Activated naive CD8-positive, alpha-beta T cell treated with anti-CD3 and anti-CD28 coated beads, Interleukin-2, amount 50 U/mL, for 24 hours (primary cell): ENCODE measurements at places on chromosomes 12 and 14.

- DNase-seq, result no peak
These were observed 7.8 kb downstream of the HIGD1C start for GRCh38 chr12:50960130-50960529.

DNA sequence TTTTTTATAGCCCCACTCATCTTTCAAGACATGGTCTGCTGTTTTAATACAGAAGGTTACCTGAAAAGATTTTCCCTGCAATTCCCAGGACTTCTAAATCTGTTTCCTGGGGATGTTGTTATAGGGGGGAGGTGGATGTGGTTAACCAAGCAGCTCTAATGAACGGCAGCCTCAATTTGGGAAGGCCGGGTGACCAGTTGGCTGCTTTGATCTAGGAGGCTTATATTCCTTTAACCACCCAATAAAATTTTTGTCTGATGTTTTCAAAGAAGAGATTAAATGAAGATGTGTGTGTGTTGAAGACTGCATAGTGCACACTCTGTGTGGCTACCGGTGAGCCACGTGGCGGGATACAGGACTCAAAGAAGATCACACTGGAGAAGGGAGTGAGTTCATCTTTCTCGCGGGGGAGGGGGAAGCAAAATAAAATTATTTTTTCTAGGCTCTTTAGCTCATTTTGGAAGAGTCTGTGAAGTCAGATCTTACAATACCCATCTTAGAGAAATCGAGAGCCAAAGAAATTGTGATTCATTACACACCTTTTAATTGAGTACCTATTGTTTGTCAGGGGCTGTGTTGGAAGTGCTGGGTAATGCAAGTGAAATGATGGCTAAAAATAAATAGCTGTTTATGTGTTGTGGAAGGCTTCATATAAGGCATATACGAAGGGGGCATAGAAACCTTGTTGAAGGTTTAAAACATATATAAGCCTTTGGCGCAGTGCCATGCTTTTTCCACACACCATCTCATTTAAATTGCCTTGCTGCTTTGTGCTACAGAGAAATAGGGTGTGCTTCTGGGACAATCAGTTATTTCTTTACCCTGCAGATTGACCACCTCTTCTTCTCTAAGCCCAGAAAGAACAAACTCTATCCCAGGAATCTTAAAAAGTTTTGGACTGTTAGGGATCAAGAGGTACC is 18.5 kb downstream of the ELK3 start:
- DNase-seq, result no peak

DNA sequence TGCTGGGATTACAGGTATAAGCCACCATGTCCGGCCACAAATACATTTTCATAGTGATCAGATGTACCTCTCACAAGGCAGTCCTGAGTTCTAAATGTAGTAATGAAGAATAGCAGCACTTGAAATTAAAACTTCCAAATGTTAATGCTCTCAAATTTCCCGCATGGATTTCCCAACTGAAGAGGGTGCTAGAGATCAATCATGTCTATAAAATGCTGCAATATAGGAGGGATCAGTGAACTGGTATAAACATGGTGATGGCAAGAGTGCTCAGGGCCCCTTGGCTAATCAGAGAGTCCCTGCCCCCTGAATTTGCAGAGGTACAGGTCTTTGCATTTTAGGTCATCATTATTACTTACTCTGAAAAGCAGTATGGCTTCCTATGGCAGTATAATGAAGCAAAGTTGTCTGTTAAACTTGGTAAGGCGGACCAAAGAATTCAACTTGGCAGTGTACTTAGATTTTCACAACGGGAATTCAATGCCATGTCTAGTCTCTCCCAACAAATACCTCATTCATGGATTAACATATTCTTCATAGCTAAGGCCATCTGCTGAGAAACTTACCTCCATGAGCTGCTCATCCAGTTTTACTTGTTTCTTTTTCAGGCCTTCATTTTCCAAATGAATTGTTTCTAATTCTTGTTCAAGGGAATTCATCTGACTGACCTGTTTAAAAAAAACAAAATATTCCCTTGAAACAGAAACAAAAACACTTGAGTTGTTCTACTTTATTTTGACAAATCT is 67.0 kb upstream of the SAV1 start:
- DNase-seq, result no peak

DNA sequence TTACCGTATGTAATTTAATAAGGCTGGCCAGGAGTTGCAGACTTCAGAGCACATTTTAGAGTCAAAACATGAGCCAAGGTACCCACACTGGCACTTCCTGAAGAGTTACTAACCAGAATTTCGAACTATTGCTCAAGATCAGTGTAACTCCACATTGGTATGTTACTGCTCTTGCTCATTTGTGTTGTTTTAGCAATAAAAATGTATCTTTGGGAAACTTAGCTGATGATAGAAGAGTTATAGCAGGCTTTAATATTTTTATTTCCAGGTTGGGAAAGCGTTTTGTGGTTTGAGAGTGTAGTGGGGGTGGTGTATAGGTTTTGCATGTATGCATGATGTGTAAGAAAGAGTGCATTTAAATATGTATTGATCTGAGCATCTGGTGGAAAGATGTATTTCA is 96.6 kb downstream of the SCN8A start:
- DNase-seq, result no peak

- no peak for DNase-seq
These were observed 135.9 kb downstream of the KTN1 start for GRCh38 chr14:55715889-55716288.

DNA sequence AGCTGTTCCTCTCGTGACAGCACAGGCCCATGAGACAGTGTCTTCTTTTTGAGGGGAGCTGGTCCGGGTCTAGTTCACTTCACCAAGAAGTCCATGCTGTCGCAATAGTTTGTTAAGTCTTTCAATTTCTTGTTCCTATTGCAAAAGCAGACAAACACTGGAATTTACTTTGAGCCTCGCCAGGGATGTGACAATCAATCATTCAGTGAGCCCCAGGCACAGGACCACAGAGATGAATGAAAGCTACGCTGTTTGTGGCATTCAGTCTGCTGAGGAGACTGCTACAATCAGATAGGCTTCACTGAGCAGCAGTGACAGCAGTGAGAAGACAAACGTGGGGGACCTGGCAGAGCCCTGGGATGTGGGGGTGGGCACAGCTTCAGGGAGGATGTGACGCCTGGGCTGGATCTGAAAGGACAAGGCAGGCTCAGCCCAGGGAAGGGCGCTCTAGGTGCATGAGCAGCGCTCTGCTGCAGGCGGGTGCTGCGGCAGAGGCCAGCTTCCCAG is 35.5 kb downstream of the TCTN1 start:
- no peak for DNase-seq

- no peak for DNase-seq
These were observed 253.9 kb downstream of the FOXN3 start for GRCh38 chr14:89163031-89163636.

GRCh38 chr14:92994131-92994676 is 71.3 kb downstream of the CHGA start:
- no peak for DNase-seq

GRCh38 chr12:70255311-70255710 is 12.1 kb downstream of the CNOT2 start:
- DNase-seq, result no peak

- DNase-seq, result no peak
These were observed 19.8 kb downstream of the PPM1H start for GRCh38 chr12:62915204-62915529.

DNA sequence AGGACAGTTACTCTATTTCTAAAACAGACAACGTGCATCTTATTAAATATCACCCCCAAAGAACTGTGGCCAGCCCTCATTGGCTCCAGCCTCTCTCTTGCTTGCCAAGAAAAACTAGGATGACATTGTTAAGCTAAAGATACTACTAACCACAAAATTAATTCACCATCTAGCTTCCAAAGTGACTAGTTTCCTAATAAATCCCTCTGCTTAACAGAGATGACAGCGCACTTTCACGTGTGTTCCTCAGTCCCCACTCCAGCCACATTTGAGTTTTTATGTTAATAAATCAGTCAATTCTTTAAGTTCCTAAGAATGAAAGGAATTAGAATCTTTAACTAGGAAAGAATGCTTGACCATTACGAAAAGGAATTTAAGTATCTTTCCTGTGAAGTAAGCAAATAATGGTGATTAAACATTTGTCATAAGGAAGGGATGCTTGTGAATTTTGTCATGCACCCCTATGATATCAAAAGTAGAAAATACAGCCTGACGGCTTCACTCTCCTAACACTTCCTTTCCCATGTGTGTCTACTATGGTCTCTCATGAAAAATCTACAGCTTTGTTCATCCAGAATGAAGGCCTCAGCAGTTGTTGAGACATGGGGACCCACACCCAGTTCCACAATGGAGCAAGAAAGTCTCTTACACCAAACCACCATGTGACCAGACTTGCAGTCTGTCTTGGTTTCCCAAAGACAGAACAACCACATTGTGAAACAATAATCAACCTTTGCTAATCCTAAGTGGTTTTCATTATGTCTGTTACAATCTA is 8.1 kb downstream of the CORO1C start:
- no peak for DNase-seq

GRCh38 chr12:107545737-107546353 is 139.8 kb upstream of the PWP1 start:
- DNase-seq, result no peak

DNA sequence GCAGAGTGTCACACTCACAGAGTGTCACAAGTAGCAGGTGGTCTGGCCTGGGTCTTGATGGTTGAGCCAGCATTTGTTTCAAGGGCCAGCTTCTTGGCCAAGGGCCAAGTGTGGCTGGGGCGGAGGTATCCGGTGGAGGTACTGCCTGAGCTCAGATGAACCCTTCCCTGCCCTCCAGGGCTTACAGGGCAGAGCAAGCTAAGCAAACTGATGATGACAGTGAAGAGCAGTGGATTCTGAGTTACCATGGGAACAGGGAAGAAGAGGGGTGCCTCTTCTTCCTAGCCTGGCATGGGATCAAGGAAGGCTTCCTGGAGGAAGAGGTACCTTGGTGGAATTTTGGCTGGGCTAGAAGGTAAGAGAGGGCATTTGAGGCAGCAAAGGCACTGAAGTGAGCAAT is 35.7 kb downstream of the MVK start:
- no peak for DNase-seq

DNA sequence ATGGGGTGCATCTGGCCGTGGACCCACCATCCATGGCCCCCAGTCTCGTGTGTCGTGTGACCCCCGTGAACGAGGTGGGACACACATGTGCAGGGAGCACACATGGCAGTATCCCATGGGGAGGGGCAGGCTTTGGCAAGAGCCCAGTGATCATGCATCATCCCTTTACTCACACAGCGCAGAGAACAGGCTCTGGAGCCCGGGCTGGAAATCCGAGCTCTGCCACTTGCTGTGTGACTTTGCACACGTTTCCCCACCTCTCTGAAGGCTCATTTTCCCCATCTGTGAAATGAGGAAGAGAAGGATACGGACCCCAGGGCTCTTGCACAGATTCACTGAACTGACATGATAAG is 119.9 kb downstream of the PHETA1 start:
- no peak for DNase-seq

DNA sequence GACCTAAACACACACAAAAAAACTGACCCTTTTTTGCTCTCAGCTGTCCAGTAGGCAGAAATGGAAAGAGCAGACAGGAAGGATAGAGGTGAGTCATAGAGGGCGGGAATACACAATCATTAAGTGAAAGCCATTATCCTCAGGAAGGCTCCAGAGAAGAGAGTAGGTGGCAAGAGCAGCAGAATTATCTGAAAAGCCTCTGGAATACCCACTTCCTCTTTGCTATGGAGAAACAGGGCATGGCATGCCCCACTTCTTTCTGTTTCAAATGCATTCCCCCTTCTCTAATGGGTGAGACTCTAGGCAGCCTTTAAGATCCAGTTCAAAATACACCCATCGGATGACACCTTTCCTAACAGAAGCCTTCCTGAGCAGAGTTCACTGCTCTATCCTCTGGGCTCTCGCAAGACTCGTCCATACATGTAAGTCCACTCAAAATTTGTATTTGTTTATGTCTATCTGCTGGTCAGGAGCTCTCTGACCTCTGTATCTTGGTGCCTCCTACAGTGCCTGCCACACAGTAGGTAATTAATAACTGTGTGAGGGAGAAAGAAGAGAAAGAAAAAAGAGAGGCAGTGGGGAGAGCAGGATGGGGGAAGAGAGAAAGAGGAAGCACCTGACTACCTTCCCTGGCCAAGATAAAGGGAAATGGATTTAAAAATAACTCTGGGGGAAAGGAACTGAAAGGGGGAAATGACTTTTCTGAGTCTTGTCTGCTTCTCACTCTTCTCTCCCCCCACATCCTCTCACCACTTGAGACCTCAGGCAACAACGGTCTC is 8.5 kb downstream of the KLHL33 start:
- no peak for DNase-seq

GRCh38 chr14:55760789-55761566 is 181.0 kb downstream of the KTN1 start:
- DNase-seq, result no peak

DNA sequence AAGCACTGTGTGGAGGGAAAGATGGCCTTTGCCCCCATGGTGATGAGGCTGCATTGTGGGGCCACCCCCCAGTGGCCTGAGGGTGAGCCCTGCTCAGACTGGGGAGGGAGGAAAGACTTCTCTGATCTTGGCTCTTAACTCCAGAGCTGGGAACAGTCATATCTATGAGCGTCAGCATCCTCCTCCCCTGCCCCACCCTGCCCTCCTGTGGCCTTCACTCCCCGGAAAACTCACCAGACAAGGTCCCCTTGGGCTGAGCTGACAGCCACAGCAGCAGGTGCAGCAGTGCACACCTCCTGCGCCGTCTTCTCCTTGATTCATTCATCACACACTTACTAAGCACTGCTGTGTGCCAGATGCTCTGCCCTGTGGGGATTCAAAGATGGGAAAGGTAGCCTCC is 98.8 kb downstream of the B4GALNT3 start:
- no peak for DNase-seq

- DNase-seq, result no peak
These were observed 5.0 kb upstream of the KLC1 start for GRCh38 chr14:103623883-103624482.

- DNase-seq, result no peak
These were observed 103.2 kb downstream of the SLC25A47 start for GRCh38 chr14:100426314-100426713.

DNA sequence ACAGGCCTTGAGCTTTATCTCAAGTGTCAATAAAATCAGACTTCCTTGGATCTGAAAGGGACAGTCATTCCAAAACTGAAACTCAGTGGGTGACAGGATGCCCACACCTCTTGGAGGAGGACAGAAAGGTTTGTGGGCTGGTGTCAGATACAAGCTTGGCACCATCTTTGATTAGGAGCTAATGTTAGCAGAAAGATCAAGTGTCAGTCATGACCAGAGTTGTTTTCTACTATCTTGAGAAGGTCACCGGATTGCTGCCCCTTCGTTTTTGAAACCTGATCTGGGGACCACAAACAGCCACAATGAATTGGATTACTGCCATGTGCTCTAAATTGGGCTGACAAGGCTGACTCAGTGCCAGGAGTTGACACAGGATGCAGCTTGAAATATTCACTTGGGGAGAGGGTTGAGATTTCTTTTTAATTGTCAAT is 88.3 kb downstream of the OTOGL start:
- DNase-seq, result peak; percentile 14

- no peak for DNase-seq
These were observed 249.3 kb downstream of the FUT8 start for GRCh38 chr14:65661865-65662264.

- DNase-seq, result no peak
These were observed 11.6 kb downstream of the FGD6 start for GRCh38 chr12:95205685-95206084.

- no peak for DNase-seq
These were observed 9.3 kb upstream of the RXYLT1 start for GRCh38 chr12:63770375-63770774.

- DNase-seq, result no peak
These were observed 38.4 kb upstream of the BCL2L14 start for GRCh38 chr12:12032260-12032791.
